Fibroblast of skin of right biceps (primary cell): ENCODE measurements at places on chromosomes 3 and 15.

- peak; percentile 16 for DNase-seq
Measured at GRCh38 chr3:56269755-56270535, 198.3 kb downstream of the ERC2 start.

DNA sequence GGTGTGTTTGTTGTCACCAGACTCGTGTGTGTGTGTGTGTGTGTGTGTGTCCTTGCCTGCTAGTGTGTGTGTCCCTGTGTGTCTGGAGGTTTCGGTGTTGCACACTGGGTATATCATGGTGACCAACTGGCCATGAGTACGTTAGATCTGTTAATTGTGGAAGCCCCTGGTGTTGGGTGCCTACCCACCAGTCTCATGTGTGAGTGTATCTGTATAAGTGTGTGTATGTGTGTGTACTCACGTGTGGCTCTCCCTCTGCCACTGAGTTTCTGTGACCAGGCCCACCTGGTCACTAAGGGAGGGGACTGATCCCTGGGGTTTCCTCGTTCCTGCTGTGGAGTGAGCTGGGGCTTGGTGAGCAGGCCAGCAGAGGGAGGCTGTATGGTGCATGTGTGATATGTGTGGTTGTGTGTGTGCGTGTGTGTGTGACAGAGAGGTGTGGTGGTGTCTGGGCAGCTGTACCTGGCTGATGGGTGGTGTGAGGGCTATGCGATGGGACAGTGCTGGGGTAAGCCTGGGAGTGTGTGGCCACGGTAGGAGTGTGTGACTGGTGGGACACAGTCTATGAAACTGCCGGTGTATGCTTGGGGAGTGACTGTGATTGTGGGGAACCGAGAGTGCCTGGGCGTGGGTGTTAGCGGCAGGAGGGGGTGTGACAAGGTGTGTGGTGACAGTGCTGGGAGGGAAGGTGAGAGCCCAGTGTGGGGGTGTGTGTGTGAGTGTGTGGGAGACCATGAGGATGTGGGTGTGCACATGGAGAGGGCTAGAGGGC, 1.8 kb downstream of the PRKCD start:
- DNase-seq = no peak

GRCh38 chr15:68621535-68621934, 42.7 kb downstream of the CORO2B start:
- DNase-seq = no peak

DNA sequence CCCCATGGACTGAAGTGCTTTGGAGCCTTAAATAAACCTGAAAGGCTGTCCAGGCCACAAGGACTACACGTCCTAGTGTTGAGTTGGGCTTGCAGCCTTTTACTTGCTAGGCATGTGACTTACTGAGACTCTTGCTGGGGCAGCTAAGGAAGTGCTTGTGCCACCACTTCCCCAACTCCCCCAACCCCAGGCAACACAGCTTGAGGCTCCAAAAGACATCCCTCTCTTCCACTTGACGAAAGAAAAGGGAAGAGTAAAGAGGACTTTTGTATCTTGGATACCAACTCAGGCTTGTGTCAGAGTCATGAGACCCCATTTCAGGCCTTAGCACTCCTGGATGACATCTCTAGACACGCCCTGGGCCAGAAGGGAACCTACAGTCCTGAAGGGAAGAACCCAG, 109.8 kb downstream of the XRN1 start:
- DNase-seq = no peak

DNA sequence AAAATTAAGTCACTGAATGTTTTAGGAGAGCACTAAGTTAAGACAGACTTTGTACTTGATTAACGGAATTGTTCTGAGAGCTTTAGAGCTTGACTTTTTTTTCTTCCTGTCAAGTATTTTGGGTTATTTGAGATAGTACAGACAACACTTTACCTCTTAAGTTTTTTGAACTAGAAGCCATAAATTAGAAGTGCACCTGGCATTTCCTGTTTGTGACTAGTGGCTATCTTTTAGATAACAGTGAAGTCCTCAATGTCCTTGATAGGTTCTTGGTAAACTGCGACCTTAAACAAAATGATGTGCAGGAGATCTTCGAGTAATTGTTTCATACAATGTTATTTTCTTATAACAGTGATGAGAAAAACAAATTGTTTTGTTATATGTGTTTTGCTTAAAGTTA, 213.9 kb downstream of the TP63 start:
- DNase-seq = no peak

GRCh38 chr3:160041465-160041864, 52.8 kb downstream of the IL12A start:
- no peak for DNase-seq

DNA sequence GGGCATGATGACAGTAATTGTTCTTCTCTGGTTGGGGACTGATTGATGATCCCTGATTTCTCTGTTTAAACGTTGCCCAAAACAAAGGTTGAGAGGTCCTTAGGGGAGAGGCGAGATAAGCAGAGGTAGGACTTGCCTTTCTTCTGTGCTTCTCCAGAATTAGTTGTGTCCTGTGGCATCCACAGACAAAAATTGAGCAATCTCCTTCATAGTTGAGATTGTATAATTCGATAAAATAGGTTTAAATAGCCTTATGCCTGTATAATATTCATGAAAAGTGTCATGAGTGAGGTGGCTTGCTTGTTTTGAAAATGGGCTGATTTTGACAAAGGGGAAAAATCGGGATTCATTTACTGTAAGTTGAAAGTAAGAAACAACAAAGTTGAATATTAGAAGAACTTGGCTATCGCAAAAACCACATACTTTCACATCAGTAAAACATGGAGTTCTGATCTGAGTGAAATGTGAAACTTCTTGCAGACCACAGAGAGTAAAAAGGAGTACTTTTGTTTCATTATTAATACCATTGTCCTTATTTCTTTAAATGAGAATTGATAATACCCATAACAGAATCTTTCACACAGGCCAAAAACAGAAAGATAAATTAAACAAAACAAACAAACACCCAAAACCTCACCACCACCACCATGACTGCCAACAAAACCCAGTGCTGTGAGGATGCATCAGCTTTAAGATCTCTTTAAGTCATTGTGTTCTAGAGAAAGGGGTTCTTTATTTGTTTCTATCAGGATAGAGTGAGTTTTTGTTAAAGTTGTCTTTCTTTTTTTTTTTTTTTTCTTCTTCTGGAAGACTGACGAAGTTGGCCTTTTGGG, 155.7 kb downstream of the LPP start:
- DNase-seq = no peak

DNA sequence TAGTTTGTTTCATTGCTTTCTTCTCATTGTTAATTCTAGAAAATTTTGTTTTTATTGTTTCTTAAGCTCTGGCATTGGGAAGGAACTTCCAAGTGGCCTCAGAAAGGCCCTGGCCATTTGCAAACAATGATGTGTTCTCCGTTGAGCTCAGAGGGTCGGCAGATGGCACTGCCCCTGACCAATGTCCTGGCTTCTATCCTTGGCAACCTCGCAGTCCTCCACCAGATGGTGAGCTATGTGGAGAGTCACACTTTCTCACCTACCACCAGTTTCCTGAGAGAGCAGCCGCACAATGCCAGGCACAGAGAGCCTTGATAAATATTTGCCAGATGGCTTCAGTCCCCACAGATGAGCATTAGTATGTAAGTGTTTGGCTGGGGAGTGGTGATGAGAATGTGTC, 343.7 kb downstream of the EPHB1 start:
- DNase-seq = no peak

GRCh38 chr3:107943786-107944523, 146.9 kb downstream of the CD47 start:
- DNase-seq = peak; percentile 49

GRCh38 chr3:116230431-116231020, 214.8 kb downstream of the LSAMP start:
- no peak for DNase-seq

DNA sequence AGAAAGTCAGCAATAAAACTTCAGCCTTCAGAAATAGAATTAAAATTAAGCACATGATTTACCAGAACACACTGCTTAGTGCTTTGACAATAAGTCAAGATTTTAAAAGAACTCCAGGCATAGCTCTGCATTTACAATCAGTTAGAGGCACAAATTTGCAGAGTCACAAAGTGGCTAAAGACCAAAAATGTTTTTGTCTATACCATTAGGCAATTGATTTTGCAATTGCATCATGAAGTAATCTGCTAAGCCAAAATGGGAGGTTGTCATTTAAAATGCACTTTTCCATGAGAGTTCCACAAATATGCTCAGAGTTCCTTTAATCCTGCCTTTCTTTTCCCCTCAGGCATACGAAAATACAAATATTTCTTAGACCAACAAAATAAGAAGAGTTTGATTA, 10.1 kb upstream of the DCP1A start:
- peak; percentile 33 for DNase-seq

DNA sequence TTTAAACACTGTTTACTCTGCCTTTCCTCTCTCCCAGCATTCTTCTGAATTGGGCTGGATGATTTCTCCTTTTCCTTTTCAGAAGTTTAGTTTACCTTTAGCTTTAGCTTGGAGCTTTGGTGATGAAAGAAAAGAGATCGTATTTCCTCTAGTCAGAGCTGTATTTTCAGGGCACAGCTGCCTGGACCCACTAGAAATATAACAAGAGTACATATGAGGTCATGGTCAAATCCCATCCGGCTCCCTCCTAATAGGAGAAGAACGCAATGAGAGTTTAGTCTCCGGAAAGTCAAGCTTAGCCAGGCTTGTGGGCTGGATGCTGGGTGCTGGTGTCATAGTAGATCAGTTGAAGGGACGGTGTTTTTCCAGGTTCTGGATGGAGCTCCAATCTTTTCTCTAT, 177.1 kb upstream of the PFN2 start:
- peak; percentile 51 for DNase-seq
